NCI-H524 (cell line): ENCODE measurements at places on chromosomes 13 and 19.
A peak's percentile ranks its signal among the peaks of the same experiment; 100 is the strongest.

DNA sequence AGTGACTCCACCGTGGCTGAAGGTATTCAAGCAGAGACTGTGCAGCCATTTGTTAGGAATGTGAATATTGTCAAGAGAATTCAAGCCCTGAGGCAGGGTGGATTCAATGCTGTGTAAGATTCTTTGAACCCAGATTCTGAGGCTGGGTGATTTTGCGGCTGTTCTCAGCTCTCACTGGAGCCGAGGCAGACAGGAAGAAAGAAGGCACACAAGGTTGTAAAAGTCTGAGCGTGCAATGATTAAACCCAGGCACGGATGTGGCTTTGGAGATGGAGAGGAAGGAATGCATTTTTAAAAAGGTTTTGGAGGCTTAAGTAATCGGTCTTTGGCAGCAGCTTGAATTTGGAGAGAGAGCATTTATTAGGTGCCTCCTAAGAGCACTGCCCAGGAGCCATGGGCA, 187.9 kb downstream of the KATNAL1 start:
- no peak for DNase-seq

GRCh38 chr19:56341948-56342347, 27.3 kb upstream of the ZSCAN5A start:
- DNase-seq, result no peak

- DNase-seq, result no peak
These were observed 194.8 kb upstream of the ARGLU1 start for GRCh38 chr13:106762708-106763107.

GRCh38 chr19:40813182-40813581, 14.2 kb downstream of the EGLN2 start:
- no peak for DNase-seq

DNA sequence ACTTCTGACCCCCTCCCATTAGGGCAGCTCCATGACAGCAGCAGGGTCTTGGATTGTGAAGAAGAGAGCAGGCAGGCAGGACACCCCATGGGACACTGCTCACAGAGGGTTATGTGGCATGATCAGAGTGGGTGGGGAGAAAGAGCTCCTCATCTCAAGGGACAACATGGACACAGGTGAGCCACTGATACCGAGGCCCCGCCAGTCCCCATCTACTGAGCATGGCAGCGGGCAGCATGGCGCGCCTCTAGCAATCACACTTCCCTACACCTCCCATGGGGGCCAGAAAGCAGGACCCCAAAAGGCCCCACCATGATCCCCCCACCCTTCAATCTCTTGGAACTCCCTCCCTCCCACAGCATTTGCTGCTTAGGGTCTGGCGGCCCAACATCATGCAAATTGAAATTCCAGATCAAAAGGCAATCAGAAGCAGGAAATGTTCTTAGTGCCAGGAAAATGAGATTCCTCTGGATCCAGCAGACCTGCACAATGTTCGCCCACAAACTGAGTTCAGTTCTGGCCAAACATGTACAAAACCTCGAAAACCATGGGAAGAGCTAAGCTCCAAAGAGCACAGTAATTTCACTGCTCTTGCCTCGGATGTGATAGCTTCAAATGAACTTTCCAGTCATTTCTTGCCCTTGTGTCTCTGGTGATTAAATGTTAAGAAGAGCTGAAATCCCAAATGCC, 14.8 kb downstream of the DOCK9 start:
- DNase-seq, result no peak

GRCh38 chr13:51723529-51723928, 80.4 kb downstream of the DHRS12 start:
- no peak for DNase-seq

DNA sequence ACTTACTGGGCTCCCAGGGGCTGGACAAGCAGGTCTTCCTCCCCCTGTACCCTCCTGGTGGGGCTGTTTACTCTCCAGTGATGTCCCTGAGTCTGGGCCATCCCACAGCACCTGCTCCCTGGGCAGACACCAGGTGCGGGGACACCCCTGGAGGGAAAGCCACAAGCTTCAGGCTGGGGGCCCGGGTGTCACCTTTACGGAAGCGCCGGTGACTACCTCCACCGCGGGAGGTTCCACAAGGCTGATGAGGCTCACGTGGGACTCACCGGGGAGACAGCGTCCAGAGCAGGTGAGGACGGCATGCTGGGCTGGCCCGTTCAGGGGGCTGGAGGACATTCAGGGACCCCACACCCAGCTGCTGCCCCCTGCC, 24.9 kb downstream of the NFILZ start:
- no peak for DNase-seq

DNA sequence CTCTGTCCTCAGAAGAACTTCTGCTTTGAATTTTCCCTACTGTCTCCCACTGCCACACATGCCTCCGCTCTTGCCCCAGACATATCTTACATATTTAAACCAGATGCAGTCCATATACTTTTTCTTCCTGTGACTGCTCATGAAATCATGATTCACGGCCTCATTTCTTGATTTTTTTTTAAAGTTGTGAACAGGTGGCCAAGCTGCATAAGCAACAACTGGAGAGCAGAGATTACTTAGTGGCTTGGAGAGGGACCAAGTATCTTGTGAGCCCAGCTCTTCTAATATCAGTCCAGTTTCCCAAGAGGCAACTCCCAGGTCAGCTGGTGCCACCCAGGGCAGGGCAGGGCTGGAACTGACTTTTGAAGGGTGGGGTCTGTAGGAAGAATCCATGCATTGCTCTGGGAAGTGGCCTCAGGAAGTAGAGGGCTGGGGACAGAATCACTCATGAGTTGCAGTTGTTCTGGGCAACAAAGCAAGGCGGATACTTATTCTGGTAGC, 152.4 kb downstream of the LMO7 start:
- peak; percentile 69 for DNase-seq

DNA sequence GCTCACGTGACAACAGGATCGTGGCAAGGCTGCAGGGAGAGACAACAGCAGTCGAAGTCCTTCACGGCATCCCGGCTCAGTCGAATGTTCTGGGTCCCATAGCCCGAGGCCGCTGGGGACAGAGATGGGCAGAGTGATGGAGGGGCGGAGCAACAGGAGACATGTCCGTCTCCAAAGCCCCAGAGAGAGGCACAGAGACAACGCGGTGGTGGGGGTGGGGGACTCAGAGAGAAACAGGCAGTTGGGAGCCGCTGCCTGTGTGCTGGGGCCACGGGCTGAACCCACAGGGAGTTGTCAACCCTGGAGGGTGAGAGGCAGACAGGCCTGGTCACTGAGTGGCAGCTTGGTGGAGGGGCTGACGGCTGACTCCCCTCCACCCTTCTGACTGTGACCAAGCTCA, 20.4 kb downstream of the NOSIP start:
- no peak for DNase-seq

DNA sequence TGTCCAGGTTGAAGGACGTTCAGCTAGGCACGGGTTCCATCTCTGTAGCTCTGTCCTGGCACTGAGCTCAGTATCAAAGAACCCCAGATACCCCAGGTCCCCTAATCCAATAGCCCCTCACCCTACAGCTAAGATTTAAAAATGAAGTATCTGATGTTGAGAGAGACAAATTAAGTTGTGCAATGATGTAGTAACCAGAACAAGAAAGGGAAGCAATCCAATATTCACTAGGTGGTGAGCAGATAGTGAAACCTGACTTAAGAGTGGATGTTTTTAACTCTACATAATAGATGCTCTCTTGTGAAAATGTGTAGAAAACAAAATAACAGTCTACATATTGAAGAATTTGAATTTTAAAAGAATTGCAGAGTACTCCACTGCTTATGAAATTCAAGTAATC, 1.8 kb downstream of the ACOD1 start:
- DNase-seq, result no peak

- no peak for DNase-seq
These were observed 106.9 kb downstream of the FGF9 start for GRCh38 chr13:21777813-21778212.

DNA sequence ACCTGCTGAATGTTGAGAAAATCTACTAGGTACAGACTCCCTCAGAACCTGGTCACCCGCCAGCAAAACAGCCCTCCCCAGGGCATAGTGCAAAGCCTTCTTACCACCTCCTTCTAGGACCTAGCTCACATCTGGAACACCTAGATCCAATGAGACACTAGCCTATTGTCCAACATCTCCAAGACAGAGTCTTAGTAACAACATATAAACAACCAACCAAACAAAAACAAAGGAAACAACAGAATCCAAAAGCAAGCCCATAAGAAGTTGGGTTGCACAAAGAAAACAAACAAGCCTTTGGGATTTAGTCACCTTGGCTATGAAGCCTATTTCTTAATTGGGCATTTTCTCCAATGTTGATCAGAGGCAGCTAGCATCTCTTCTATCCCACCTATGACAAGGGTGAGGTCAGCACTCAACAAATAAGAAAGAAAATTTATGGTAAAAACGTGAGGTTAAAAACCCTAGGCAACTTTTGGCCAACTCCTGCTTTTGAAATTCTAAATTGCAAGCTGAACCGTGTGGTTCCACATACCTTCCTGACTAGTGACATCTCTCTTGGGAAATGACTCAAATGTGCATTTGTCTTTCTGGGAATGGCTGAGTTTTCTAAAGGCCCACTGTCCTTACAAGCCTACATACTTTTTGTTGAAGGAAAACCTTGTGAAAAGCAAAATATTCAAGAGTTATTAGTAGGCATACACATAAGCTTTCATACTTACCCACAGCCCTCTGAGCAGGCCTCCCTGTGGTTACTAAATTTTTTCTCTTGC, 66.7 kb downstream of the FAM216B start:
- DNase-seq, result no peak

DNA sequence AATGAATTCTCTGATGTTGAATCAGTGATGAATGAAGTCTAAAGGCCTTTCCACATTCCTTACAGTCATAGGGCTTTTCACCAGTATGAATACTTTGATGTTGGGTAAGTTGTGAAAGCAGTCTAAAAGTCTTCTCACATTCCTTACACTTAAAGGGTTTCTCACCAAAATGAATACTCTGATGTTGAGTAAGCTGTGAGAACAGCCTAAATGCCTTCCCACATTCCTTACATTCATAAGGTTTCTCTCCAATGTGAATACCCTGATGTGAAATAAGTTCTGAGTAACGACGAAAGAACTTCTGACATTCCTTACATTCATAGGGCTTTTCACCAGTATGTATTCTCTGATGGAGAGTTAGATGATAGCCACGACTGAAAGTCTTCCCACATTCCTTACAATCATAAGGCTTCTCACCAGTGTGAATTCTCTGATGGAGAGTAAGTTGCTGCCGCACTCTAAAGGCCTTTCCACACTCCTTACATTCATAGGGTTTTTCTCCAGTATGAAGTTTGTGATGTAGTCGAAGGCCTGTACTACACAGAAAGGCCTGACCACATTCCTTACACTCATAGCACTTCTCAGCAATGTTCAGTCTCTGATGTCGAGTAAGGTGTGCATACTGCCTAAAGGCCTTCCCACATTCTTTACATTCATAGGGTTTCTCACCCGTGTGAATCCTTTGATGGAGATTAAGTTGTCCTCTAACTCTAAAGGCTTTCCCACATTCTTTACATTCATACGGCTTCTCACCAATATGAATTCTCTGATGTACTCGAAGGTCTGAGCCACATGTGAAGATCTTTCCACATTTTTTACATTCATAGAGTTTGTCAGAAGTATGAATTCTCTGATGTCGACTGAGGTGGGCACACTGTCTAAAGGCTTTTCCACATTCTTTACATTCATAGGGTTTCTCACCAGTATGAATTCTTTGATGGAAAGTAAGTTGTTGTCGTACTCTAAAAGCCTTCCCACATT, 19.9 kb downstream of the ZFP30 start:
- no peak for DNase-seq

DNA sequence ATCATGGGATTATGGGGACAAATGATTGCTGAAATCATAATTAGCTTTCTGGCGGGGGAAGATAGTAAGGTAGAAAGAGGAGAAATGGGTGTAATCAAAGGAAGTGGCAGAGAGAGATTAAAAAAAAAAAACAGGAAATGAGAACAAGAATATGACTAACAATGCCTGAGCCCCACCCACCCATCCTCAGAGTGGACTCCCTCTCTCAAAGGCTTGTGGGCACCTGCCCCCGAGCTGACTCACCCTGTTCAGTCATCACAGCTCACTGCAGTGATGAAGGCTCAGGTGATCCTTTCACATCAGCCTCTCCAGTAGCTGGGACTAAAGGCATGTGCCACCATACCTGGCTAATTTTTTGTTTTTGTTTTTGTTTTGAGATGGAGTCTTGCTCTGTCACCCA, 26.4 kb upstream of the TPT1 start:
- no peak for DNase-seq

DNA sequence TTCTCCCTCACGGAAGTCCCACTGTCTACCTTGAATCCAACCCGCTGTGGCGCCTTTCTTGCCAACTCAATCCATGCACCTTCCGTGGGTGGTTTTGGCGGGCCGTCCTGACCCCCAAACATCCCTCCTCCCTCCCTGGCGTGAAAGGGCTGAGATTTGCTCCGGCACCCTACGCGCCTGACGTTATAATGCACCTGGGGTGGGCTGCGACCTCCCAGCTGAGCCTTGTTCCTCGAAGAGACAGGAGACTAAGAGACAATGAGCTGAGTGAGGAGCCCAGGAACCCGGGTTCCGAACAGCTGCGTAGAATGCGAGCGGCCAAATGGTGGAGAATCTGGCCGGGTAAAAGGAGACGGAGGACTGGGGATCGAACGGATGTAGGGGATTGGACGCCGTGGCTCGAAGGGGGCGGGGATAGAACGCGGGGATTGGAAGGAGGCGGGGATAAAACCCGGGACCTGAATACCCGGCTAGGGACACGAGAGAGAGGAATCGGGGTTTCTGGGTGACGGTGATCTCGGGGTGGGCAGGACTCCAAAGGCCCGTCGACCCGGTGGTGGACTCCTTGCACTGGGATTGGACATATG, at the start of gene CPT1C:
Gene CPT1C, plus strand, starts transcription at position 461 of the 587 bp plus-strand sequence. CDS start 1,137 bp downstream, outside the sequence.
- DNase-seq, result peak; percentile 94

DNA sequence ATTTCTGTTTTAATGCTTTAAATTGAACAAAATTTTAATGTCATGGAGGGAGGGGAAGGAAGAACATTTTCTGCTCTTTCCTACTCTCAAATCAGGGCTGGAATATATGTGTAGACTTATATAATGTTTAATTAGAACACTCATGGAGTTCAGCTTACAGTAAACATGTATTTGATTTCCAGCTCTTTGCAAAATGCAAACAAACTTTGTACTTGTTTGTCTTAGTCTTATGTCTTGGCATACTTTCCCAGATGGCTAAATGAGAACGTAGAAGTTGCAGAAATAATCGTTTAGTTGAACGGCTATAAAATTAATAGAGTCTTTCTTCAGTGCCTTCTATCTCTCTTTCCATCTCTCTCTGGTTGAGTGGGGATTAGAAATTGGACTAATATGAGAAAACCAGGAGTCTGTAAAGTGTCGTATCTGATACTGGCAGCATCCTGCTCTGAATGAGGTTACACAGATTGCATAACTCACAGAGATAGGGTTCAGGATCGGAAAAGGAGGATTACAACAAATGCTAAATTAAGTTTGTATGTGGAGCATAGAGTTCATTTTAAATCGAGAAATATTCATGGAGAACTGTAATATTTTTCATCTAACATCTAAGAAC, 82.3 kb downstream of the FGF9 start:
- DNase-seq, result no peak

DNA sequence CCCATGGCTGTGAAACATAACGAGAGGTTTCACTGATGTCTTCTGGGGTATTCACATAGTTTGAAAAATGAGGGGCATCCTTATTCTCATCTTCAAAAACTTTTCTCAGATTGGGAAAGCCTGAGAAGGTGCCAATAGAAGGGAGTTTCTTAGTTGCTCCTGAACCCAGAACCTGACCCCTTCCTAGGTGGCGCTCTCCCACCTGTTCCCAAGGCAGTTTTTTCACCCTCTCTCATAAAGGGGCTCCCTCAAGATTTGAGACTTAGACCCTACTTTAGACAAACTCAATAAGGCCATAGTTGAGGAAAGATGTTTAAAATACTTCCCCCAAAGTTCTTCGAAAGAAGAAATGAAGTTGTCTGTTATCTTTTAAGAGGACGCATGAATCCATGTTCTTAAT, 142.2 kb downstream of the FGF9 start:
- no peak for DNase-seq

GRCh38 chr13:39786091-39786490, 130.6 kb downstream of the COG6 start:
- no peak for DNase-seq
